ENCODE measurements at places on chromosomes 2 and 18.

DNA sequence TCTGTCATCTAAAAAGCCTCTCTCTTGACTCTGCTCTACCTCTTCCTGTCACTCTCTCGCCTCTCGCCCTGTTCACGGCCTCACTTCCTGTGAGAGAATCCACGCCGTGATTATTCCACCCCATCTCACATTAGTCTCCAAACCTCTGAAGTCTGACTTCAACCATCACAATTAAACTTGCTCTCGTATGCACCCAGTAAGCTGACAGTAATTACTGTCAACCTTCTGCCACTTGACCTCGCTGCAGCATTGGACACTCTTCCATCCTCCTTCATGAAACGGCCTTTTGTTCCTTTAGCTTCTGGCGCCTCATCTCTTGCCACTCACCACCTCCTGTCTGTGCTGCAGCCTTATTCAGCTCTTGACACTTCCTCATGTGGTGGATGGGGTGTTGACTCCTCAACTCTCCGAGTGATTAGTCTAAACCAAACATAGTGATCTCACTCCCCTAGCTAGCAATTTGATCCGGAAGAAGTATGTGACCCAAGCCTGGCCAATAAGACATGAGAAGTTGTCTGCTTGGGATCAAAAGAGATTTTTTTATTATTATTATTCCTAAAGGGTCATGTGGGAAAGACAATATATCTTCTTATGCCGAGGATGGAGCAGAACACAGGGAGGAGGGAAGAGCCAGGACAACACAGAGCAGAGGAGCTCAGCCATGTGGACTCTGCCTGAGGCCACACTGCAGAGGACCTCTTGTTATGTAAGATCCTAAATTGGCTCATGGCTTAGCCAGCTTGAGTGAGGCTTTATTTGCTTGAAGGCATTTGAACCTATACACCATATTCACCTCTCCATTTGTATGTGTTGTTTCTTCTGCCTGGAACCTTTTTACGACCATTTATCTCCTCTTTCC, 38.4 kb upstream of the MYO1B start:
- DNase-seq, result peak; percentile 77

GRCh38 chr2:41963661-41964525, 83.9 kb upstream of the PKDCC start:
- peak; percentile 52 for DNase-seq

- peak; percentile 91 for DNase-seq
These were observed 117.6 kb downstream of the CAMKMT start for GRCh38 chr2:44479127-44479887.

- DNase-seq, result no peak
These were observed 1.4 kb downstream of the RAB11FIP5 start for GRCh38 chr2:73111073-73112025.

GRCh38 chr18:12556946-12557806, 100.7 kb downstream of the SPIRE1 start:
- no peak for DNase-seq

- no peak for DNase-seq
These were observed 22.3 kb upstream of the VPS4B start for GRCh38 chr18:63444580-63444979.

Data from NCI-H2227 treated with DMSO at 0.1 percent for 48 hours (cell line).